ENCODE measurements at places on chromosomes 2 and 18.
A peak's percentile ranks its signal among the peaks of the same experiment; 100 is the strongest.

GRCh38 chr2:126878601-126879000 lies 20.1 kb upstream of the TEX51 start:
- DNase-seq: no peak

GRCh38 chr2:71190656-71191569 lies 36.0 kb downstream of the PAIP2B start:
- DNase-seq: peak; percentile 43

GRCh38 chr2:43559391-43560230 lies 36.2 kb downstream of the THADA start:
- no peak for DNase-seq

DNA sequence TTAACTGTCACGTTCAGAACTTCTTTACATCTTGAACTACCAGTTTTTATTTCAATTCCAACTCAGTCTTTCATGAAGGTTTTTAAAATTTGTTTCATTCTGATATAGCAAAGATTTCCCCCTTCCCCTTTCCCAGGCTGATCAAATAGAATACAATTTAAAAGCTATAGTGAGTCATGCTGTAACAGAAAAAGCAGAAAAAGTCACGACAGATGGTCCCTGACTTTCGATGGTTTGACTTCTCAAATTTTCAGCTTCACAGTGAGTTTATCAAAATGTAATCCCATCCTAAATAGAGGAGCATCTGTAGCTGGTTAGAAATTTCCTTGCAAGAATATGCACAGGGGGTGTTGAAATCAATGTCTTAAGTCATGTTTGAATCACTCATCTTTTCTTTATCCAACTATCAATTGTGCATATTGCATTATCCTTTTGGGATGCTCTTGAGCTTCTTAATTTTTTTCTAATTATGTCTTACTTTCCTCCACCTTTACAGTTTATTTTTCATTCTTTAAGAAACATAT lies 500.3 kb downstream of the LRP1B start:
- peak; percentile 60 for DNase-seq

GRCh38 chr2:86194751-86195054 lies 559 bp downstream of the IMMT start:
- DNase-seq: no peak

Data from NCI-H2171 treated with DMSO at 0.1 percent for 48 hours (cell line).